ENCODE measurements at places on chromosomes 1 and 21.

DNA sequence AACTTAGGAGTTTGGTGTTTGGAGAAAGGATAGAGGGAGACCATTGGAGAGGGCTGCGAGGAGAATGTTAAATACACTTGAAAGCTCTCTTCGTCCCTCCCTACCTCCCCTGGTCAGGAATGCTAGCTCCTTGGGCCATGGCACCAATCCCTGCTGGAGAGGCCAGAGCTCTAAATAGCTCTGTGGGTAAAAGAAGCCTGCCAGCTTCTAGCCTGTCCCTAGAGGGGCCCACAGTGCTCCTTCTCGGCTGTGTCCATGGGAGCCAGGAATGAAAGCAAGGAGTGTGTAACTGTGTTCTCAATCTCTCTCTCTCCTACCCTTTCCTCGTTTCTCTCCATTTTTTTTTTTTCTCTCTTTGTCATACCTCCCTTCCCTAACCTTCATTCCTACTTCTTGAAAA, at the start of gene CCDC190:
CCDC190 (minus strand) TSS at position 75 of the 400 bp plus-strand sequence. CDS start 1,529 bp downstream, outside the sequence.
- no peaks in the 10 kb centered on the region for H3K27me3 ChIP-seq
- DNase-seq, result no peak
- H3K4me3 ChIP-seq, result no peak within 1 kb of the TSS
- H3K27ac ChIP-seq, result no peak within 1 kb of the TSS
- peaks cover 7% of the 10 kb centered on the region for H3K4me1 ChIP-seq

DNA sequence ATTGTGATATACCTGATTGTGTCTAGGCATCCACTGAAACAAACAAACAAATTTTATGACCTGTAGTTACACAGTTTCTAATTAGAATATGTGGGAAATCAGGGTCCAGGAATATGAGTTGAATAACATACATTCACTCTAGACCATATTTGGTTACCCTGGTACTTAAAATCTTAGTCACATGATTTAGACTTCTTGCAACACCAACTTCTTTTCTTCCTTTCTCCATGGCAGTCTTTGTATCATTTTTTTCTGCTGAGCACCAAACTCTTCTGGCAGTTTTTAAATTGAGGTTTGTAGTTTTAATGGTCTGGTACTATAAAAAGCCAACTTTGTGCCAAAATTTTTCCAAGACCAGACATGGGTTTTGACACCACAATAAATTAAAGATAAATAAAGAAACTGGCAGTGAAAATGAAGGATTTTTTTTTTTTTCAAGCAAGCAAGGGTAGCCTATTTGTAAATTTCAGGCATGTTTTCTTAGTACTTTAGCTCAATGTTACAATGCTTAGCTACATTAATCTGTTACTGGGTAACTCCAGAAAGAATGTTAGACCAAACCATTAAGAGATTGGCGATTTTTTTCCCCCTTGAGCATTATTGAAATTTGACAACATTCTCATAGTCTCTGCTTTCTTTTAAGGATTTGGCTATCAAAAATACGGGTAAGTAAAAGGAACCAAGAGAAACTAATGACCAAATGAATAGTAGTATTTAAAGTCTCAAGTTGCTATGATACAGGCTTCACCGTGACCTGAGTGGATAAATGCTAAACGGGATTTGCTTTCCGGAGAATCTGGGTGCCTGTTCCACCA, 108.5 kb downstream of the NFIA start:
- H3K4me1 ChIP-seq, result no peaks in the 10 kb centered on the region
- no peaks in the 10 kb centered on the region for H3K27me3 ChIP-seq
- H3K4me3 ChIP-seq, result no peak overlapping the region
- no peak overlapping the region for H3K27ac ChIP-seq
- DNase-seq, result no peak

- H3K27me3 ChIP-seq, result no peaks in the 10 kb centered on the region
- peaks cover 31% of the 10 kb centered on the region for H3K4me1 ChIP-seq
- no peaks in the 10 kb centered on the region for H3K36me3 ChIP-seq
- no peak for DNase-seq
Observed at GRCh38 chr1:10835421-10835820, 39.0 kb upstream of the CASZ1 start.

- no peak for DNase-seq
- H3K36me3 ChIP-seq, result peaks cover 49% of the 10 kb centered on the region
- no peaks in the 10 kb centered on the region for H3K27me3 ChIP-seq
- peaks cover 19% of the 10 kb centered on the region for H3K4me1 ChIP-seq
- H3K27ac ChIP-seq, result peak overlapping the region; percentile 89
Observed at GRCh38 chr1:156592910-156593660, 1.5 kb downstream of the NAXE start.

DNA sequence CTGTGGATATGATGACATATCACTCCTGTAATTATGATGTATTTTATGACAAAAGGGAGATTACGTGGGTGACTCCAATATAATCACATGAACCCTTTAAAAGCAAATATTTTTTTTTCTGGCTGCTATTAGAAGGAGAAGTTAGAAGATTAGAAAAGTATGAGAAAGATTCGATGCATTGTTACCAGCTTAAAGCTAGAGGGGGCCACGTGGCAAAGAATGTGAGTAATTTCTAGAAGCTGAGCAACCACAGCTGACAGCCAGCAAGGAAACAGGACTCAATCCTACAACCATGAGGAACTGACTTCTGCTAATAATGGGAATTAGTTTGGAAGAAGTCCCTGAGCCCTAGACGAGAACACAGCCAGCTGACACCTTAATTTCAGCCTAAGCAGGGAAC, 56.3 kb upstream of the C1orf87 start:
- H3K4me3 ChIP-seq, result no peak overlapping the region
- H3K27me3 ChIP-seq, result no peaks in the 10 kb centered on the region
- no peak for DNase-seq
- H3K4me1 ChIP-seq, result peaks cover 12% of the 10 kb centered on the region

DNA sequence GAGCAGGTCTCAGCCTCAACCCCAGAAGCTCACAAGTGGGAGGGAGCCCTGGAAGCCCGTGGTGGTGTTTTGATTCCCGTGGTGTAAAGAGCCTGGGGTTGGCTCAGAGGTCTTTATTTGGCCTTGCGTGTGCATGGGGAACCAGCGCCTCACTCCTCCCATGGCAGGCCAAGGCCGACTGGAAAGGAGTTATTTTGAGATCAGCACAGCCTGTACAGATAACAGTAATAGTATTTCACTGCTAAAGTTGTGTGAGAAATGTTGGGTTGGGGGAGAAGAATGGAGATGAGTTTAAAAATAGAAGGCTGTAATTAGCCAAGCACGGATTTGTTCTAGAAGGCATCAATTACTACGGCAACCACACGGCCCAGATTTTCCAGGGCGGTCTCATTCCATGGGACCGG, 186.5 kb downstream of the DYRK1A start:
- H3K4me1 ChIP-seq, result no peaks in the 10 kb centered on the region
- H3K27me3 ChIP-seq, result no peaks in the 10 kb centered on the region
- H3K4me3 ChIP-seq, result no peak overlapping the region
- DNase-seq, result no peak

GRCh38 chr1:9728451-9729295, 77.1 kb downstream of the PIK3CD start:
- H3K4me1 ChIP-seq, result no peaks in the 10 kb centered on the region
- no peak overlapping the region for H3K27ac ChIP-seq
- H3K4me3 ChIP-seq, result no peak overlapping the region
- DNase-seq, result no peak
- no peaks in the 10 kb centered on the region for H3K27me3 ChIP-seq
- peaks cover 29% of the 10 kb centered on the region for H3K36me3 ChIP-seq

- no peak overlapping the region for H3K4me3 ChIP-seq
- no peaks in the 10 kb centered on the region for H3K36me3 ChIP-seq
- no peaks in the 10 kb centered on the region for H3K27me3 ChIP-seq
- H3K4me1 ChIP-seq, result no peaks in the 10 kb centered on the region
- no peak overlapping the region for H3K27ac ChIP-seq
Observed at GRCh38 chr1:57620605-57621004, 196.7 kb upstream of the DAB1 start.

GRCh38 chr1:193185901-193186731, at the start of gene B3GALT2:
B3GALT2 (minus strand) TSS chr1:193186613; CDS start chr1:193181562, 5,051 bp downstream.
- no peaks in the 10 kb centered on the region for H3K36me3 ChIP-seq
- H3K27me3 ChIP-seq, result no peaks in the 10 kb centered on the region

DNA sequence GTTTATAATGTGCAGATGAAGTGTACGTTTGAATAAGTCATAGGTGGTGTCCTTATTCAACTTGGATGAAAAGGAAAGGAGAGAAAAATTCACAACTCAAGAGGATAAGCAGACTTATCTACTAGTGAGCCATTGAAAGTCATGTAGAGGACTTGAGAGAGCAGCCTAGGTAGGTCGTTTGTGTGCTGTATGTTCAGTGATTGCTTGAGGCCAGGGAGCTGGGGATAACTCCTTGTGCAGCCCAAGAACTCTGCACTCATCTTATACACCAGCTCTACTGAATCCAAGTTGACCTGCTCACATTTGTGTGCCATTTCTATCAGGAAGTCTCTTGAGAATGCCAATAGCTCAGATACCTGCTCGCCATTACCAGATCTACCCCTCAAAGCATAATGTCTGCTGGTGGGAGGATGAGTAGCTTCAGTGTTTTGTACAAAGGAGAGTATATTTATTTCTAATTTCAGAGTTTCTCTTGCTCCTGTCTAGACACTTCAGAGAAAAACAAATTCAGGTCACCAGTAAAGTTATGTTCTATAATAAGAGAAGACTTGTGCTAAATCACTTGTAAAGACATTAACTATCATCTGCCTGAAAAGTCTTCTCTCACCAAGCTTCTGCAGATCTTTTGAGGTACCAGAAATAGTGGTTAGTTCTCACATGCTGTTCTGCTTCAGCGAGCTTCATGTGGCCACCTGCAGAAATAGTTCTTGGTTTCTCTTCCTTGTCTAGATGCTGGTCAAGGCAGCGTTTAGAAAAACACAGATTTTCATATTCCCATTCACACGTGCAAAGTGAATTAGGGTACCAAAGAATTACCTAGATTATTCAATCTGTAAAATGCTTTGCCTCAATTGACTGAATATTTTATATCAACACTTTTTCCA, 10.8 kb downstream of the S1PR1 start:
- no peaks in the 10 kb centered on the region for H3K27me3 ChIP-seq
- H3K4me3 ChIP-seq, result no peak overlapping the region
- H3K27ac ChIP-seq, result no peak overlapping the region
- H3K36me3 ChIP-seq, result no peaks in the 10 kb centered on the region
- H3K4me1 ChIP-seq, result no peaks in the 10 kb centered on the region

- H3K36me3 ChIP-seq, result no peaks in the 10 kb centered on the region
- peaks cover 9% of the 10 kb centered on the region for H3K4me1 ChIP-seq
- H3K4me3 ChIP-seq, result no peak overlapping the region
- H3K27ac ChIP-seq, result no peak overlapping the region
Observed at GRCh38 chr1:112636597-112637253, 17.1 kb downstream of the CAPZA1 start.

GRCh38 chr1:208206092-208206698, 38.0 kb downstream of the PLXNA2 start:
- no peak overlapping the region for H3K27ac ChIP-seq
- no peak for DNase-seq
- no peak overlapping the region for H3K4me3 ChIP-seq
- H3K27me3 ChIP-seq, result no peaks in the 10 kb centered on the region
- peaks cover 5% of the 10 kb centered on the region for H3K4me1 ChIP-seq
- H3K36me3 ChIP-seq, result no peaks in the 10 kb centered on the region

DNA sequence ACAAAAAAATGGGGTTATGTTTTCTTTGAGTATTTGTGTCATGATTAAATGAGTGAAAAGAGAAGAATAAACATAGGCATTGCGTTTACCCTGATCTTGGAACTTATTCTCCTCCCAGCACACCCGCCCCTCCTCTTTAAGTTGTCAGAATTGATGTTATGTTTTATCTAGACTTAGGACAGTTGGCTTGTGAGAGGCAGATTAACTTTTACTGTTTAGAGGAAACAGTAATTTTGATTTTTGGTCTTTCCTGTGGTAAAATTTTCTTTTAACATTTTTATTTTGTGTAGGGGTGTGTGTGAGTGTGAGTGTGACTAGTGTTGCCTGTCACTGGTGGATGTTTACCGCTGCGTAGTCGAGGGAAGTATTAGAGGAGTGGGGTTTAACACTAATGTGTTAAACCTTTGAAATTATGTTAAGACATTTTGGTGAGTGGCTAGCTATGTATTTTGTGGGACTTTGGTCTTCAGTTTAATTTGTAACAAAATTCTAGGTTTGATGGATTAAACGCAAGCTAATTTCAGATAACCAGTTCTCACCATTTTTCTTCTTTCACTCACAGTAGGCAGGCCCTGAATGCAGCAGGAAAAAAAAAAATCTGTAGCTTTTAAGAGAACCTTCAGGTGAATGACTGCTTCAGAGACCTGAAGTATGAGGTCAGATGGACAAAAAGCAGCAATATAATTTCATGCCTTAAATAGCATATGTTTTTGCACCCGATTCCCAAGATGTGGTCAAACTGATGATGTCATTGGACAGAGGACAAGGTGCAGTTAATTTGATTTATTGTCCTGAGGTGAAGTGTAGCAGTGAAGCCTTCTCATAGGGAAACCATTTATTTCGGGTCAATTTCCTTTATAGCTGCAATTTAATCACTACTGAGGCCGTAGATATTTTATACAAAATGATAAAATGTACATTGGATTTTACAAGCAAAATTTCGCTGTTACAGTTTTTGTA, 2.7 kb downstream of the POU2F1 start:
- no peak overlapping the region for H3K27ac ChIP-seq
- no peaks in the 10 kb centered on the region for H3K27me3 ChIP-seq
- no peaks in the 10 kb centered on the region for H3K36me3 ChIP-seq

GRCh38 chr1:20727746-20728316, 4.7 kb downstream of the SH2D5 start:
- no peak overlapping the region for H3K4me3 ChIP-seq
- no peaks in the 10 kb centered on the region for H3K36me3 ChIP-seq
- H3K27me3 ChIP-seq, result no peaks in the 10 kb centered on the region
- peaks cover 6% of the 10 kb centered on the region for H3K4me1 ChIP-seq
- DNase-seq, result no peak
- H3K27ac ChIP-seq, result no peak overlapping the region

GRCh38 chr1:151721788-151722510, 627 bp downstream of the RIIAD1 start:
- H3K36me3 ChIP-seq, result no peaks in the 10 kb centered on the region
- no peaks in the 10 kb centered on the region for H3K4me1 ChIP-seq
- peaks cover 26% of the 10 kb centered on the region for H3K27me3 ChIP-seq
- H3K4me3 ChIP-seq, result peak overlapping the region; percentile 34
- no peak for DNase-seq

DNA sequence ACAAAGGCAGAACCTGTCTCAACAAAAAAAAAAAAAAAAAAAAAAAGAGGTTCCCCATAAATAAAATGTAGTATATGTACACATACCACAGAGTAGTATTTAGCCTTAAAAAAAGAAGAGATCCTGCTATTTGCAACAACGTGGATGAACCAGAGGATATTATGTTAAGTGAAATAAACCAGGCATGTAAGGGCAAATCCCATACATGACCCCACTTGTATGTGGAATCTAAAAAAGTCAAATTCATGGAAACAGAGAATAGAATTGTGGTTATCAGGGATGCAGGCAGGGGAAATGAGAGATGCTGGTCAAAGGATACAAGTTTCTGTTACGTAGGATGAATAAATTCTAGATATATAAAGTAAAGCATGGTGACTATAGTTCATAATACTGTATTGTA, 16.7 kb downstream of the SLC44A3 start:
- H3K27me3 ChIP-seq, result no peaks in the 10 kb centered on the region
- no peak overlapping the region for H3K4me3 ChIP-seq
- no peaks in the 10 kb centered on the region for H3K36me3 ChIP-seq
- DNase-seq, result no peak

All from HCT116 (cell line).